ENCODE measurements at places on chromosomes 1 and 21.
A peak's percentile ranks its signal among the peaks of the same experiment; 100 is the strongest.

GRCh38 chr1:226958300-226958699, 18.2 kb downstream of the COQ8A start:
- DNase-seq: no peak

DNA sequence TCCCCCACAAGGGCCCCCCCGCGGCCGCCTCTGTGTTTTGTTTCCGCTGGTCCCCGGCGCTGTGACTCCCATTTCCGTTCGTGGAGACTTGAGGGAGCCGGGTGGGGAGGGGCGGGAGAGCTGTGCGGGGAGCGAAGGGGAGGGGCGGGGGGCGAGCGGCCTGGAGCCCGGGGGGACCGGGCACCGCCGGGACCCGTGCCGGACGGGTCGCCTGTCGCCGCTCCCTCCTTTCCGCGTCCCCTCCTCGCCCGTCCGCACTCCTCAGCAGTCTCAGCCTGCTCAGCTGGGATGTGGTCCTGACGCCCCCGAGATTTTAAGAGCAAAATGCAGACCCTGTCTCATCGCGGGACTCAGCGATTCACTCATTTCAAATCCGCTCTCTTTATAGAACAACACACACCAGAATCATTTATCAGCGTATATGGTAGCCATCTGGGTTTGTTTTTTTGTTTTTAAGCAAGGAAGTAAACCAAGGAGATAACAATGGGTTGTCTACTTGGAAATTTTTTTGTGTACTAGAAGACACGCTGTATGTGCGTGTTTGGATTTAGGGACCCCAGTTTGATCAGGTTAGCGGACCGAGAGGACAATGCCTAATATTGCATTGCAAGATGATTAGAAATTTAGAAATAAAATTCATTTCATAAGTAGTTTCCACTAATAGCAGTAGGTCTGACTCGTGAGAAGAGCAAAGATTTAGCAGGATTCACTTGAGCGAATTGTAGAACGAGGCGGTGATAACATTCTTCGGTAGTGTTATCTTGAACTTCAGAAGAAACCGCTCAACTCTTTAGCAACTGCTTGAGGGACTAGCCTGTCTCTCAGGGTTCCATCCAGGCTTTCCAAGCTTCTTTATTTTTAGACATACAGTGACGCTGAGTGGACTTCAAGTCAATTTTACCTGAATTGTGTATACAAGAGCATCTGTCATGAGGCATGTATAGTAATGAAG, 1.1 kb downstream of the GABPA start:
- peak; percentile 36 for DNase-seq

DNA sequence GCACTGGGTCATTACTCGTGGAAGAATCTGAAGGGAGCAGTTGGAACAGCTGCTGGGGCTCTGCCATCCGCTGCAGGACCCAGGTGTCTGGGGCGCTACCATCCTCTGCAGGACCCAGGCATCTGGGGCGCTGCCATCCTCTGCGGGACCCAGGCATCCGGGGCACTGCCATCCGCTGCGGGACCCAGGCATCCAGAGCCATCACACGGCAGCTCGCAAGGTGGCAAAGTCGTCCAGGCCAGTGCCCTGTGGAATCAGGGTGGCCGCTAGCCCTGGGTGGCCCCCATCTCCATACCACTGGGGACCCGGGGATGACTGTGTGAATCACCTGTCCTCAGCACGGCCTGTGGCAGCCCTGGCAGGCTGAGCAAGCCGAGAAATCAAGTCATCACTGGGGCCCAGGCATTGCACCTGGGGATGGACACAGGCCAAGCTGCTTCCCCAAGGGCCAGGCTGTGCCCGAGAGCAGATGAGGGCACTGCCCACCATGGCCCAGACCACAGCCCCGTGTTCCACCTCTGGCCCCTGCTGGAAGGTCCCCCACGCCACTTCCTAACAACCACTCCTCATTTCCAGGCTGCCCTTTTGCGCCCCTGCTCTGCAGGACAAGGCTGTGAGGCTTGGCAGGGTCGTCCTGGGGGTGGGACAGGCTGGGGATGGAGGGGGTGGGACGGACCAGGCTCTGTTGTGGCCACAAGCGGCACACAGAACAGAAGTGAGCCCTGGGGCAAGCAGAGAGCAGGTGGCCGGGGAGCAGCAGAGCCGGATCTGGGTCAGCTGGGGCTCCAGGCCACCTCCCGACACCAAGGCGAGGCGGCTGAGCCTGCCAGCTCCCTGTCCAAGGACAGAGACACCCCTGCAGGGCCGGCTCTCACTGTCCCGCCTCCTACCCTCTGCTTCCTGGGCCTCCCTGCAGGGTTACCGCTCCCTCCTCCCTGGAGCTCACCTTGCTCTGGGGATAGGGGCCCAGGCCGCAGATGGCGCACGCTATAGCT, 12.7 kb downstream of the GABRD start:
- no peak for DNase-seq

GRCh38 chr1:204396015-204396583, 15.5 kb downstream of the PPP1R15B start:
- no peak for DNase-seq

GRCh38 chr1:217747156-217747769, 116.1 kb downstream of the SPATA17 start:
- DNase-seq: peak; percentile 42

DNA sequence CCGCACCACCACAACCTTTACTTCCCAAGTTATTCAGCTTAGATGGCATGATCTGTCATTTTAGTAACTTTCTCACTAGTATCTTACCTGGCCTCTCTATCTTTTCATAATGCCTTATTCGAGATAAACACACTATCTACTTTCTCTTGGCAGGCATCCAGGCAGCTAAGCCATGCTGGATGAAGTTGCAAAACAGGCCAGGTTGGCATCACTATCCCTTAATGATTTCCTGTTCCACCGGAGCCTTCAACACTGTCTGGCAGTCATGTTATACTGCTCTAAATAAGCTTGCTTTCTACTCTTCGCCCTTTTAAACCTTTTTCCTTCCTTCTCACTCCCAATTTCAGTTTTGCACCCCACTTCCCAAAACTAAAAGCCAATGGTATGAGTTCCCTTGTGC, 12.0 kb upstream of the KCNH1 start:
- DNase-seq: peak; percentile 56

DNA sequence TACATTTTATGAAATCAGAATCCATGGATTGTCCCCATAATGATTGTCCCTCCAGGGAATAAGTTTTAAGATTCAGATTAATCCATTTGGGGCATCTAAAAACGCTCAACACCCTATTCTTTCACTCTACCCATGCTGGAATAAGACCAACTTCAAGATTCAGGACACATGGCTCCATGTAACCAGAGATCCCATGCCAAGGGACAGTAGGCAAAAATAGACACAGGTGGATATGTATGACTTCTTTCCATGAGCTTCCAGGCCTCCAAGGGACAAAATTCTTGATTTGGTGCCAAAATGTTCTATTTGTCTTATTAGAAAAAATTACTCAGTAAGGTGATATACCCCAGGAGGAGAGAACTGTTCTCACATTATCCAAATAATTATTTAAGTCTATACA, 178.8 kb downstream of the NRIP1 start:
- no peak for DNase-seq

GRCh38 chr1:230189341-230189740, 122.3 kb downstream of the GALNT2 start:
- no peak for DNase-seq

GRCh38 chr1:174939775-174940545, 59.8 kb upstream of the CACYBP start:
- no peak for DNase-seq

GRCh38 chr1:110148961-110149360, 1.3 kb upstream of the SLC6A17 start:
- DNase-seq: no peak

- no peak for DNase-seq
Measured at GRCh38 chr1:235865565-235866204, 1.0 kb downstream of the LYST start.

DNA sequence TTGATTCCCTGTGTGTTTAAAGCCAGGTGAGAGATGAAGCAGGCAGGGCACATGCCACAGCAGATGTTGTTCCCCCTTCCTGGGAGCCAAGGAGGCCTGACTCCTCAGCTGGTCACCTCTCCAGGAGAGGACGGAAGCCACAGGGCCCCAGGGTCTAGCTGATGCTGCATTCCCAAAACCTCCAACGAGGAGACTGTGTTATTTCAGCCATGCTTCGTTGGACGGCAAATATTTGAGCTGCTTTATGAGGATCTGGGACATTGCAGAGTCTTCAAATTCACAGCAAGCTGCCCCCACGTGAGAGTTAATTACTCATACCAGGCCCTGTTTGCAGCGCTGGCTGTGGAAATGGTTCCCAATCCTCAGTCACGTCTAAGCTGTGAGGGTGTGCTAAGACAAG, 85.3 kb downstream of the CDC7 start:
- no peak for DNase-seq

DNA sequence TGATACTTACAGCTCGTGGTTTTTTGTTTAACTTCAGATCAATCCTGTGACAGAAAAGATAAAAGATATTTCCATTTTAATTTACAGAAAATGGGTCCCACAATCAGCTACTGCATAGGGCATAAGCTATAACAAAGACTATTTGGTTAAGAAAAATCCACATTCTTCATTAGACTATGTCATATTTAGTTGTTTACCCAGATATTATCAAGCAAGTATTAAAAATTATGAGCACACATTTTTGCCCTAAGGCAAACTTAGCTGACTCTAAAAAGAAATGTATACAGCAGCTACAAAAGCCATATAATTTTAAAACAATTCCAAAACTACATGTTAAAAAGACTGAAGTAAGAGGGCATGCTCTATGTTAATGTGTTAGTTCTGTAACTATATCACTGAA, 18.7 kb downstream of the MEAF6 start:
- no peak for DNase-seq

DNA sequence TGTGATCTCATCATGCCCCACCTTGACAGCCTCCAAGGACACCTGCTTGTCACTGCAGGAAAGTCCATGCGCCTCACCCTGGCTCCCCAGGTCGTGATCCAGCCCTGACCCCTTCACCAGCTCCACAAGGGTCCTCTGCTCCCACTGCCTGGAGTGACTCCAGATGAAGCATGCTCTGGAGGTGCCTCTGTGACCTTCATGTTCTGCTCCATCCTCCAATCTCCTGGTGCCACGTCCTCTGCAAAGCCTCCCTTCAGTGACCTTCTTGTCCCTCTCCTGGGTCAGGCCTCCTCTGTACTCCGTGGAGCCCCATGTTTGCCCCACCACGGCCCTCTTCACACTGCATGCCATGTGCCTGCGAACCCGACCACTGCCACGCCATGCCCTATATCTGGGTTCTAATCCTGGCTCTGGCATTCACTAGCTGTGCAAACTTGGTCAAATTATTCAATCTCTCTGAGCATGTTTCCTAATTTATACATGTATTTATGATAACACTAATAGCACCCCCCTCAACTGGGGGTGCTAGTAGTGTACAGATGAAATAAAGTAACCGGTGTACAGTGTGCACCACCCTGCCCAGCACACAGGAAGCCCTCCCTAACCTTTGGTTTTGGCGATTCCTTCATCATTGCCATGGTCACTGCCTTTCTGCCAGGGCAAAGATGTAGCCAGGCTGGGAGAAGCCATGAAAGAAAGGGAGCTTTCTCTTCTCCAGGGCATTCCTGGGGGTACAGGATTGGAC, 77.4 kb downstream of the STUM start:
- no peak for DNase-seq

GRCh38 chr1:85846706-85847105, 138.5 kb upstream of the ZNHIT6 start:
- DNase-seq: no peak

DNA sequence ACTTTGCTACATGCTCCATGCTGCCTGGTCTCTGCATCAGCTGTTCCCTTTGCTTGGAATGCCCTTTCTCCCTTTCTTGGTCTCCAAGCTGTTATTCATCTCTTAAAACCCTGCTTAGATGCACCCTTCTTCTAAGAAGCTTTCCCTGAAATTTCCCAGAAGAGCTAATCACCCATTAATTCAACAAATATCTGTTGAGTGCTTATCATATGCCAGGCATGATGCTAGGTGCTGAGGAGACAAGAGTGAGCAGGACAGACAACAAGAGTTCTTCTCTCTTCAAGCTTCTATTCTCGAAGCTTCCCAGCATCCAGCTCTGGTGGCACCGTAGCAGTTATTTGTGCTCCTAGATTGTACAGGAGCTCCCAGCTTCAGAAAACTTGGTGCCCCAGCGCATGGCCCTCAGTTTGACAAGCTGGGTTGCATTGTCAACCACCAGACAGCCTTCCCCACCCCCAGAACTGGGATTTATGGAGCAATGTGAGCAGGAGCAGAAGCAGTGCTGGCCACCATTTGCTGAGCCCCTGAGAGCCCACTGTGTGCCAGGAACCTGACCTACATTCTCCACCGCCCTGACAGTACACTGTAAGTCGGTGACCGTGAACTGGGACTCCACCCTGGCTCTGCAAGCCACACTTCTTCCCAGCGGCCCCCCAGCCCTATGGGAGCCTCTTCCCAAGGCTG, 68.0 kb upstream of the ACOT11 start:
- no peak for DNase-seq

GRCh38 chr1:71920556-71920955, 361.8 kb downstream of the NEGR1 start:
- DNase-seq: no peak

DNA sequence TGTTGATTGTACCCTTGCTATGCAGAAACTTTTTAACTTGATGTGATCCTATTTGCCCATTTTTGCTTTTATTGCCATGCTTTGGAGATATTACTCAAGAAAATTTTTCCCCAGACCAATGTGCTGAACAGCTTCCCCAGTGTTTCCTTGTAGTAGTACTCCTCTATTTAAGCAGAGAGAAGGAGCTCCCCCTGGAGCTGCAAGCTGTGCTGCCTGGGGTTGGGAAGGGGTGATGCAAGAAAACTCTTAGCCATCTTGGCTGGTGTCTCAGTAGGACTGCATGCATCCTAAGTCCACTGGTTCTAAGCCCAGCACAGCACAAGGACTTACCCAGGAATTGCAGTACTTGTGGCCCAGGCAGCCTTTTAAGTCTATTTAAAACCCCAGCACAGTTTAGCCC, 121.6 kb downstream of the NTMT2 start:
- DNase-seq: no peak

GRCh38 chr1:26693599-26694572, 1.9 kb upstream of the ARID1A start:
- no peak for DNase-seq
